Mesenteric fat pad (tissue), 1 donor: ENCODE measurements at places on chromosomes 7 and 10. TPM values are rescaled to one million over a fixed set of nuclear protein-coding genes. Genes with fewer than 3 reads are reported as not detected.

The ZNF107 gene
- 4.0 TPM for total RNA-seq

- peak; percentile 67 for DNase-seq
These were observed 2.7 kb upstream of the HOXA11 start for GRCh38 chr7:27187475-27188385.

The TSPAN13 gene
- total RNA-seq, result 49.9 TPM

- no peak for DNase-seq
These were observed 116.1 kb downstream of the APBB1IP start for GRCh38 chr10:26554246-26554645.

- DNase-seq, result no peak
These were observed 30.0 kb downstream of the HIPK2 start for GRCh38 chr7:139747662-139748372.

The LRRN3 gene
- total RNA-seq, result 2.0 TPM

DNA sequence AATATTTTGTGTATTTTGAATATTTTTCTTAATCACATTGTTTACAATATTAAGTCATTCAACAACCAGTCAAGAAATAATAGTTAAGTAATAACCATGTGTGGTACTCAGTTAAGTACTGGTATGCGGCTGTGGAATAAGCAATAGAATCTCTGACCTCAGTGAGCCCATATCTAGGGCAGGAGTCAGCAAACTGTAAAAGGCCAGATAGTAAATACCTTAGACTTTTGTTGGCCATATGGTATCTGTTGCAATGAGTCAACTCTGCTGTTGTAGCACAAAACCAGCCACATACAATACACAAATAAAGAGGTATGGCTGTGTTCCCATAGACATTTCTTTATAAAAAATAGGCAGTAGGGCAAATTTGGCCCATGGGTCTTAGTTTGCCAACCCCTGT lies 311.6 kb upstream of the SEMA3A start:
- DNase-seq, result no peak

The PNLIP gene
- total RNA-seq, result 1.5 TPM

GRCh38 chr7:25391961-25392587 lies 163.8 kb upstream of the NPVF start:
- no peak for DNase-seq
